ENCODE measurements at places on chromosomes 6 and 20.

DNA sequence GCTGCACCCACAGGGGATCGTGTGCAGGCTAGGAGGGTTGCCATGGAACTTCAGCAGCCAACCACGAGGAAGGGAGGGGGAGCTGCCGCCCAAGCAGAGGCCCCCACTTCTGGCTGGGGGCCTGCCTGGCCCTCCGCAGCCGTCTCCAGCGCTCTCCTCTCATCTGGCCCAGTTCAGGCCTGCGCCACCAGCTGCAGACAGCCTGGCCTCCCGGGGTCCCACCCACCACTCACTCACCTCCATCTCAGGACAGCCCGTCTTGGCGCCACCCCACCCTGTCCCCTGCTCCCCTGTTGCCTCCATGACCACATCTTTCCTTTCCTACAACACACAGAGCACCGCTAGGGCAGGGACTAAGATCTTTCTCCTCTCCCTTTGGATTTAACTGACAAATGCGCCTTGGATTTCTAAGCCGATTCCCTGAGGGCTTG, 98.7 kb downstream of the ANKRD60 start:
- DNase-seq, result no peak

DNA sequence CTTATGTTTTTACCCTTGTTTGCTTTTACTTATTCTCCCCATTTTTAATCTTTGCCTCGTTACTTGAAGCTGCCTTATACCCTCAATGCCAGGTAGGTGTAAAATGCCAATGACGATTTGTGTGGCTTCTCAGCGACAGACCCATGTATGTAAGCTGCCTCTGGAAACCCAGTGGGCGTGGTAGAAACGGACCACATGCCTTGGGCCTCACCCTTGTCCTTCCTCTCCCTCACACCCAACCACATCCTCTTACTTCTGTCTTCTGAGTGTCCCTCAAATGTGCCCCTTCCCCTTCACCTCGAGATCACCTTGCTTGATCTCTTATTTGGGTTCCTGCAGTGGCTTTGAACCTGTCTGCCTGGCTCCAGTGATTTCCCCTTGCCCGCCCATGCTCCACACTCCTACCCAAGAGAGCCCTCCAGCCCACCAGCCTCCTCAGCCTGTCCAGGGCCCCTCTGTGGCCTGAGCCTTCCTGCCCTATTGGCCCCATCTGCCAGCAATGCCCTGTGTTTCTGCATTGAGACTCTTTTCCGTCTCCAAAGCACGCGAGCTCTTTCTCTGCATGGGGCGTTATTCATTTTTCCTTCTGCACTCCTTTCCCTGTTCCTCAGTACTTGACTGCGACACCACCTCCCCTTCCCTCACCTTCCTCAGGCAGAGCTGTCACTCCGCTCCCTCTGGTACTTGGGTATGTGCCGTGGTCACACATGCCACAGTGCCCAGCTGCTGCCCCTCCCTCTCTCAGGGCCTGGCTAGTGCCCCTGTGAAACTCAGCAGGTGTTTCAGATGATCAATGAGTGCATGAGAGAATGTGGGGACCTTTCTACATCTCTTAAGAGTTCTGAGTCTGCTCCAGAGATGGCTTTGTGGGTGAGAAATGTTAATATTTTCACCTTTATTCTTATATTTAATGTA, 115.4 kb downstream of the SLX4IP start:
- no peak for DNase-seq

- no peak for DNase-seq
Observed at GRCh38 chr6:105592329-105592728, 189.4 kb upstream of the PREP start.

- no peak for DNase-seq
Observed at GRCh38 chr20:14830466-14830865, 493.1 kb upstream of the FLRT3 start.

GRCh38 chr6:120558294-120558693, 776.0 kb downstream of the TBC1D32 start:
- DNase-seq, result no peak

DNA sequence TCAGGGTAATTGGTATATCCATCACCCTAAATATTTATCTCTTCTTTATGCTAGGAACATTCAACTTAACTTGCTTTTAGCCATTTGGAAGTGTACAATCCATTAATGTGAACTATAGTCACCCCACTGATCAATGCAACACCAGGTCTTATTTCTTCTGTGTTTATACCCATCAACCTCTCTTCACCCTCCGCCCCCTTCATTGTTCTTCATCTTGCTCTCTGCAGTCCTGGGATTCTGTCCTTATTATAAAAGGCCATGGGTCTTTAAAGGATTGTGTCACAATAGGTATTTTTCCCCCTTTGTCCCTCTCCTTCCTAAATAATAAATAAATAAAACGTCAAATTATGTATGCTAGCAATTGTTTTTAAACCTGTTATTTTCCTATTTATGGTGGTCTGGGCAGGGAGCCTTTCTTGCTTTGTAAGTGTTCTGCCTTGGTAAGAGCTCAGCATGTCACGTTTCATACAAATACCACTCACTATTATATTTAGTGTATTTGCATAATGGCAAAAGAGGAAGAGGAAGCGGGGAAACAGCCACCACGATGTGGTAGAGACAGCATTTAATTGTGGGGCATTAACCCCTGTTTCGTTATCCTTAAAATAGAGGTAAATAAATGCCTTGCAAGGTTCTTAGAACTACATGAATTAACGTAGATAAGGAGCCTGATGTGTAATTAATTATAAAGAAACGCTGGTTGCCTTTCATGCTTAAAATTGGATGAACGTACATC, 1.9 kb downstream of the ABRACL start:
- no peak for DNase-seq

- DNase-seq, result no peak
Observed at GRCh38 chr6:108587258-108588059, 26.7 kb downstream of the FOXO3 start.

- no peak for DNase-seq
Observed at GRCh38 chr6:54428431-54428830, 120.2 kb downstream of the TINAG start.

DNA sequence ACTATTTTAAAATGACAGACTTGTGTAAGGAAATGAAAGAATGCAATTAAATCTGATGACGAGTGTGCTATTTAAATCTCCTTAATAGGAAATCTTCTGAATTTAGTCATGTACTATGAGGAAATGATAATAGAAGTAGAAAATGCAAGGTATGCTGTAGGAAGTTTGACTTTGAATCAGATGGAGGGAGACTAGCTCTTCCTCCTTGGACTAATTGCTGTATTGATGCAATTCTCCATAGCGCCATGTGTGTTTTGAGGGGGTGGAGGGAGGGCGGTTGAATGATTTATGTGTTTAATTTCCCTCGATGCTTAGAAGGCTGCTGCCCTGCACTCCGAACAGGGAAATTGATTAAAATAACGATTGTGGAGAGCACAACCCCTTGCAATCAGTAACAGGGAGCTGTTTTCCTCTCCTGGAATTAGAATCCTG, 214.4 kb upstream of the PRND start:
- no peak for DNase-seq

DNA sequence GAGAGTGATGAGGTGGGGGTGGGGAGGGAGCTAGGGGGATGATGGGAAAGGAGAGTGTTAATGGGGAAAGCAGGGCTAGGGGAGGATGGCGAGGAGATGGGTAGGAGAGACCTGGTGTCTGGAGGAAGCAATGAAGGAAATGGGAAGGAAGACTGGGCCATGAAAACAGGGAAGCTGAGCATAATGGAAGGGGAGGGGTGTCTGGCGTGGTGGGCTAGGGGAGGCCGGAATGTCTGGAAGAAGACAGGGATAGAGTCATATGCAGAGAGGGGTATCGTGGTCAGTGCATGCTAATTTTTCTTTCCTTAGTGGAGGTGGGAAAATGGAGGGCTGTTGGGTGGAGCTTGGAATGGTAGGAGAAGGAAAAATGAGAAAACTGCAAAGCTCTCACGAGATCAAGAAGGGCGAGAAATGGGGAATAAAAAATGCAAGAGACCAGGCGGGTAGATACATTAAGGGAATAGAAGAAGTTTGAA, 423 bp downstream of the KLHDC3 start:
- no peak for DNase-seq

- DNase-seq, result no peak
Observed at GRCh38 chr6:33672808-33673207, 38.7 kb downstream of the UQCC2 start.

- DNase-seq, result no peak
Observed at GRCh38 chr20:47216819-47217410, 139.6 kb downstream of the ZMYND8 start.

DNA sequence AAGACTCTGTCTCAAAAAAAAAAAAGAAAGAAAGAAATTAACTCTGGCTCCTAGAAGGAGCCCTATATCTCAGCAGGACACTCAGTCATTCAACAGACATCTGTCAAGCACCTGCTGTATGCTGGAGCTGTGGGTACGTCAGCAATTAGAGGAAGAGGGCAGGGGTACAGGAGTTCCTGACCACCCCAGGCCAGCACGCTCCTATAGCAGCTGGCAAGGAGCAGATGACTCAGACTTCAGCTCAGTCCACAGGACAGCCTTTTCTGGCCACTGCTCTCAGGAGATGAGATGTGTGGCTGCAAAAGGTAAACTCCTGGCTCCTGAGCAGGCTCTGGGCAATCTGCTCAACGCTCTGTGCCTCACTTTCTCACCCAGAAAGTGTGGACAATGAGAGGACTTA, 1.7 kb upstream of the RTEL1 start:
- no peak for DNase-seq

DNA sequence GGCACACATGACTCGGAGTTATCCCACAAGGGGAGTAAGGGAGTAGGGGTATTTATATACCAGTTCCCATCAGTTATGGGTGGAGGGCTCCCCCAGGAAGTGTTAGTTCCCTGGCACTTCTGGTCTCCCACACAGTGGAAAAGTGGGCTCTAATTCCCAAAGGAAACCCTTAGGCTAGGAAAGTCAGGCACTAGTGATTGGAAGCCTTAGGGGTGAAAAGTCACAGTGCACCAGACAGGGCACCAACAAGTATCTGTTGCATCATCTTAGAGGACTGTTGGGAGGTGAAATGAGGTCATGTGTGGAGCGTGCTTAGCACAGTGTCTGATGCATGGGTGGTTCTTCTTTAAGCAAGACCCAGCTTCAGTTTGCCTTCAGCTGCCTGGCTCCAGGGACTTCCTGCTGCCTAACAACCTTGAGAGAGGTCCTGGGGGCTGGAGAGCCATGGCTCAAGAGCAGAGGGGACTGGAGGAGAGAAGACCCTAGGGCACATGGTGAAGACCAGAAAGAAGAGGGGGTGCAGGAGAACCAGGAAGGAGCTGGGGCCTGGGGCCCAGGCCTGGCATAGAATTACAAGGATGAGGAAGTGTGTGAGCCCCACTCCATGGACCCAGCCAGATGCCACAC, 7.5 kb upstream of the FOXP4 start:
- DNase-seq, result no peak

DNA sequence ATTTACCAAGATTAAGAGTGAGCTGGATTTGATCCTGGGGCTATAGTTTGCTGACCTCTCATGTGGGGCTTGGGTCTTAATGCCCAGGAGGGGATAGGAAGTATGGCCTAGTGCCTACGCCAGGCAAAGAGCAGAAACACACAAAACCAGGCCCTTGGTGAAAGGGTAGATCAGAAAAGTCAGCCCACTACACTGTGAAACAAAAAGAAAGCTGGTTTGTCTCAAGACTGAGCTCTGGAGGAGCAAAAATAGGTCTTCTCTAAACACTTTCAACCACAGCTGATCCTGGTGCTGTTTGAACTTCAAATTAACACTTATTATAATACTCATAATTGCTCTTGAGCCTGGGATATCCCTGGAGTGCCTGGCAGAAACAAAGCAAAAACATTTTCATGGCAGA, 75.1 kb upstream of the MAP7 start:
- no peak for DNase-seq

- DNase-seq, result no peak
Observed at GRCh38 chr20:1536893-1537730, 20.4 kb downstream of the SIRPD start.

DNA sequence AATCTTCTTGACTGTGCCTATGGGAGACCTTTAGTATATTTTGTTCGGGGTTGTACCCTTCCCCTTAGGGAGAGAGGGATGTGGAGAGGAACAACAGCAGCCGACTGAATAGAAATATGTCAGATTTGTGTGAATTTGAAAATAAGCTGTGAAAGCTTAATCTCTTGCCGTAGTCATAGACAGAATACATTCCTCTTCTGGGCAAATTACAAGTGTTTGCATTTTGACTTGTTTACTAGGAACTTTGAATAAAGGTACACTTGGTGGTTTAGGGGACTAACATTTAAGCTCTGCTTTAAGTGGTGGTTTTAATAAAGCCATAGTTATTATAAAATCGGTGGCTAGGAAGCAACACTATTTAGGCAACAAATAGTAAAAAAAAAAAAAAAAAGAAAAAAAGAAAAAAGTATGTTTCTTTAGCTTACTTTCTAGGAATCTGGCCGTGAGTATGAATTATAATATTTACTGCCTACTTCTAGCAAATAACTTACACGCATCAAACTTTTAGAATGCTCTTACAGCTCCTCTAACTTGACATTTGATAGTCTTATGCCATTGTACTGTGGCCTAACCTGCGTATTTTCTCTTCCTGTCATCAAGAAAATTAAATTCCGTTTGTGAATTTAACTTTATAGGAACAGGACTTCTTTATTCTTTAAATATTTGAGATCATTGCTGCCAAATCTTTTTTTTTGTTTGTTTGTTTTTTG, 65.1 kb downstream of the ZBTB2 start:
- DNase-seq, result no peak

GRCh38 chr20:16548068-16548672, 25.1 kb downstream of the KIF16B start:
- DNase-seq, result no peak

DNA sequence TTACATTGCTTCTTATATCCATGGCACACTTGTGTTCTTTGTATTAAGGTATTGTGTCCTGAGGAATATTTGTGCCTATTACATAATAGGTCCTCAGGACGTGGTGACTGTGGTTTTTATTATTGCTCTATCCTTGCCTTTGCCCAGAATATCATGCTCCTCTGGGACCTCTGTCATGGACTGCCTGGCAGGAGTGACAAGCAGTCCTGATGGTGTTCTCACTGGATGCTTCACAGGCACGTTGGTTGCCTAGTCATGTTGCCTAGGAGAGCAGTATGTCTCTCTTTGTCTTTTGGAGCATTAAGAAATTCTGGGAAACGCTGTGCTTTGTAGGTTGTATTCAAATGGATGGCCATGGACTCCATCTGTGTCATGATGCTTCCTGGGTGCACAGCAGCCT, 24.7 kb upstream of the MROH8 start:
- DNase-seq, result no peak

DNA sequence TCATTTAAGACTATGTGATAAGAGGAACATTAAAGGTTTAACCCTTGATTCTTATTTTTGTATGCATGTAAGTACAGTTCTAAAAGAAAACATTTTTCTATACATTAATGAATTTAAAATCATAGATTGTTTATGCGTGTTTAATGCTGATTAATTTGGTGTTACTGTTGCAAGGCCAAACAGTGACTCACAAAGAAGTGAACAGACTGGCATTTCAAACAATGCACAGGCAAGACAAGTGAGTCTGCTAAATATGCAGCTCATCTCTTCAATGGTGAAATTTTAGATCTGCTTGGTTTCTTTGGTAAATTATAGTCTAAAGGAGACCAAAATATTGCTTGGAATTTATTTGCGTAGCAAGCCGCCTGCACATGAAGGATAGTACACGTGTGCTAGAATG, 417.4 kb upstream of the SOX4 start:
- no peak for DNase-seq

GRCh38 chr20:16747291-16747811, 807 bp upstream of the OTOR start:
- no peak for DNase-seq

GRCh38 chr6:140970485-140970884, 1162.2 kb upstream of the GJE1 start:
- DNase-seq, result no peak

- DNase-seq, result no peak
Observed at GRCh38 chr6:162026843-162027242, 700.7 kb downstream of the PRKN start.

- no peak for DNase-seq
Observed at GRCh38 chr20:46931699-46932098, 37.1 kb downstream of the EYA2 start.

Data from anterior cingulate cortex (tissue), 58 donors.